ENCODE measurements at places on chromosomes 2 and 18.

- DNase-seq, result no peak
These were observed 68.7 kb downstream of the PRKCE start for GRCh38 chr2:45720210-45720609.

DNA sequence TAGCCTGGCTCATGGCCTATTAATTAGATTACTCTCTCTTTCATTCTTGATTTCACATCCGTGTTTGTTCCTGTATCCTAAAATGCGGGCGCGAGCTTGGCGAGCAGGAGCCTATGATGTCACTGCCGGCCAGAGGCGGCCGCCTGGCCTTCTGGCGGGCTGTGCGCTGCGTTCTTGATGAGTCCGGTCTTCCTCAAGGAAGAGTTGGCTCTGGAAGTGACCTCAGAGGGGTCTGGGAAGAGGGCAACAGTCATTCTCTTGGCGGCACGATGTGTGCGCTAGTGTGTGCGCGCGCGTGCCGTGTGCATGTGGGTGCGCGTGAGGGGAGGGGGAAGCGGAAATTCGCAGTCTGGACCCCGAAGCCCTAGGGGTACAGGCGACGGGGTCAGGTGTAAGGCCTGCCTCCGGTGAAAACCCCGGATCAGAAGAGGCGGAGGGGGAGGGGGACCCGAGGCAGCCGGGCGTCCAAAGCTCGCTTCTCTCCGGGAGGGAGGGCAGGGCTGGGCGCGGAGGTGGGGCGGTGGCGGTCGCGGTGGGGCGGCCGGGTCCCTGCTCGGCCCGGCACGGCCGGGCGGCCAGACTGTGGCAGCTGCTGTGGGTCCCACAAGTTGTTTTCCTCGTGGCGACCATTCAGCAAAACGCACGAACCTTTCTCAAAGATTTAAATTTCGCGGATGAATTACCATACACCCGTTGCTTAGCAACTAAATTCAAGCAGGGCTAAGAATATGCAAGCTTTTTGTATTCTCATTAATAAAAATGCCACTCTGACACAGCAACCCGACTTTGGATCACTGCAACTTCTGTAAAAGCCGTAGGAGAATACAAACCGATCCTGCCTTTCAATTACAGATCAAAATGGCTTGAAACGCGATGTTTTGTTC lies 8.4 kb downstream of the POU3F3 start:
- no peak for DNase-seq

- DNase-seq, result no peak
These were observed 21.6 kb downstream of the TWIST2 start for GRCh38 chr2:238869293-238870124.

DNA sequence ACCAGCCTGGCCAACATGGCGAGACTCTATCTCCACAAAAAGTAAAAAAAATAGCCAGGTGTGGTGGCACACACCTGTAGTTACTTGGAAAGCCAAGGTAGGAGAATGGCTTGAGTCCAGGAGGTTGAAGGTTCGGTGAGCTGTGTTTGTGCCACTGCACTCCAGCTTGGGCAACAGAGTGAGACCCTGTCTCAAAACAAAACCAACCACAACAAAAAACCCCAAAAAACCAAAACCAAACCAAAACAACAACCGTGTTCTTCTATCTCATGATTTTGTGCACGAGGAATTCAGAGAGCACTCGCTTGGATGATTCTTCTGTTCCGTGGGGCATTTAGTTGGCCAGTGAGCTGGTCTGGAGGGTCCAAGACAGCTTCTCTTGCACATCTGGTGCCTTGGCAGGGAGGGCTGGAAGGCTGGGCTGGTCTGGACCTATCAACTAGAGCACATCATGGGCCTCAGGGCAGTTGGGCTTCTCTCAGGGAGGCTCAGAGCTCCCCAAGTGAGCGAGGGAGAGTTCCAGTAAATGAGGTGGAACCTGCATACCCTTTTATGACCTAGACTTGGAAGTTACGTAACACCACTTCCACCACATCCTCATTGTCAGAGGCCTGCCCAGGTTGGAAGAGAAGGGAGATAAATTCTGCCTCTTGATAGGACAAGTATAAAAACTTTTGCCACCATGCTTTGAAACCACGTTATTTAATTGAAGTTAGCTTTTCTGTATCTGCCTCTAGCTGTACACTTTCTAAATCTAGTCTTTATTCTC lies 25.2 kb downstream of the SIX2 start:
- DNase-seq, result no peak

GRCh38 chr2:199869227-199869541 lies 18.2 kb upstream of the FTCDNL1 start:
- no peak for DNase-seq

DNA sequence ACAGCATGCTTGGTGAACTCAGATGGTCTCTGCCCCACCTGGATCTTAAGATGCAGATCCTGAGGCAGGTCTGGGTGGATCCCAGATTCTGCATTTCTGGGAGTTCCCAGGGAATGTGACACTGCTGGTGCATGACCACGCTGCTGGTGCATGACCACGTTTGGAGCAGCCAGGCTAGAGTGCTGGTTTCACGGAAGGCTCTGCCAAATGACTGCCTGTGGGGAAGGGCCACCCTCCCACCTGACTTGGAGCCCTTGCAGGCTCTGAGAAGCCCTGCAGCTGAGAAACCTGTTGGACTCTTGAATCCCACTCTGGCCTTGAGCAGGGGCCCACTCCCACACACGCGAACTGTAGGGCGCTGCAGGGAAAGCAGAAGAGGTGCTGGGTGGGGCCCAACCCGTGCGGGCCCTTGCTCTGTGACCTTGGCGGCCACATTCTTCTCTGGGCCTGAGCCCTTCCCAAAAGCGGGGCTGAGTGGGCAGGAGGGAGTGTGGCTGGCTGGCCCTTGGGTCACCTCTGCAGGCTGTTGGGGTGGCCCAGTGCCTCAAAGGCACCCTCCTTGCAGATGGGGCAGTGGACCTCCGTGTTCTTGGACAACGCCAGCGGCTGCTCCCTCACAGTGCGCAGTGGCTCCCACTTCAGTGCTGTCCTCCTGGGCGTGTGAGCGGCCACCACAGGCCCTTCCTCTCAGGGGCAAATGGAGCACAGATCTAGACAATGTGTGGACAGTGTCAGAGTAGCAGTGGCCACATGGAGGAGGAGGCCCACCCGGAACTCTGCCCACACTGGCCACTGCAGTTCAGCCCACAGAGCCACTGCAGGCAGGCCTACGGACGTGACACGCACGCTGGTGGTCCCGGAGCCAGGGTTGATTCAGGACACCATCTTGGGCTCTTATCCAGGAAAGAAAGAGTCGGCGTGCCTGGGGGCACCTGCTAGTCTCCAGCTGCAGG lies 7.9 kb downstream of the ERFE start:
- DNase-seq, result no peak

GRCh38 chr2:48874282-48874681 lies 118.8 kb upstream of the LHCGR start:
- DNase-seq, result no peak

GRCh38 chr2:135963841-135964240 lies 21.6 kb downstream of the DARS1 start:
- DNase-seq, result no peak

- DNase-seq, result no peak
These were observed 16.6 kb downstream of the CNDP1 start for GRCh38 chr18:74550886-74551285.

DNA sequence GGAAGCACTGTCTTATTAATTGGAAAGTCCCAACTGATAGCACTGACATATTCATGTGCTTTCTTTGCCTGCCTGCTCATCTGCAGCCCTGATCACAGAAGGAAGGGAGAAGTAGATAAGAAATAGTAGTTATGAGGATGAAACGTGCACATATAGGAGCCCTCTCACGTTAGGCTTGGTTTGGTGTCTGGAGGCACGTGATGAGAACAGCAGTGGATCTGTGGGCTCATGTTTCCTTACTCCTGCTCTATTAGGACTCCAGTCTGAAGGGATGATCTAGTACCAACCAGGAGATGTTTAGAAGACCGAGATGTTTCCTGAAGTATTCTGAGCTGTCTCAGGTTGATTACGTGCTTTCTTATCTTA lies 84.9 kb downstream of the MAP4K4 start:
- DNase-seq, result no peak

GRCh38 chr2:238202326-238203093 lies 985 bp downstream of the ILKAP start:
- no peak for DNase-seq

GRCh38 chr18:13222856-13223281 lies 4.3 kb downstream of the LDLRAD4 start:
- no peak for DNase-seq

- DNase-seq, result no peak
These were observed 33.3 kb upstream of the GMCL1 start for GRCh38 chr2:69796174-69796573.

GRCh38 chr18:34031810-34032209 lies 192.9 kb downstream of the NOL4 start:
- DNase-seq, result no peak

- no peak for DNase-seq
These were observed 39.8 kb downstream of the CCDC68 start for GRCh38 chr18:54919412-54919811.

DNA sequence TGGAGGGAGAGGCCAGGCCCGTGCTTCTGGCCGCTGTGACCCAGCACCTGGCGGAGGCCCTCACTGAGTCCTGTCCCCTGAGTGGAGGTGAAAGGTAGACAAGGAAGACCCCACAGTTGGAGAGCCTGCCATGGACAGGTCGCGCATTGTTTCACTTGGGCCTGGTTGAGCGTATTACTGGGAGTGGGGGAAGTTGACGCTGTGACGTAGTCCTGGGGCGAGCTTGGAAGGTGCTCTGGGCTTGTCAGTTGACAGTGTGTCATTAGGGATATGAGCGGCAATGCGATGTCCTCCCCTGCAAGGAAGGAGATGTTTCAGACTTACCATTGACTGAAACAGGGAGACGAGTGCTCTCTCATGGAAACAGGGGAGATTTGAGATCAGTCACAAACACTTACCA lies 127.1 kb downstream of the SH3RF3 start:
- DNase-seq, result no peak

GRCh38 chr2:150612957-150613710 lies 125.7 kb upstream of the RND3 start:
- DNase-seq, result no peak

DNA sequence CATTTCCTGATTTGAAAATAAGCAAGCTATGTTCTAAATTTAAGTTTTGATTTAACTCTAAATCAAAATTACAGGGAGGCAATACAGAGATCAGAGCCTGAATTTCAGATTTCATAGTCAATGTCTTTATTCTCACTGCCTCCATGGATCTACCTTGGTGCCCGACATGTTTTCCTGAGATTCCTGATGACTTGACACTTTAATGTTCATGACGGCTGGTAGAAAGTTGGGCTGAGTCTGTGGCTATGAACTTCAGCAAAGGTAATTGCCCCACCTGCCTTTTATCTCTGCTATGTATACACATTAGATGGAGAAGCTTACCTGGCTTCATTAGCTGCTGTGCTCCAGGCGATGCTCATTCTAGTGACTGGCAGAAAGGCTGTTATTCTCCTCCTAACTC lies 1390.5 kb upstream of the CELF4 start:
- DNase-seq, result no peak

DNA sequence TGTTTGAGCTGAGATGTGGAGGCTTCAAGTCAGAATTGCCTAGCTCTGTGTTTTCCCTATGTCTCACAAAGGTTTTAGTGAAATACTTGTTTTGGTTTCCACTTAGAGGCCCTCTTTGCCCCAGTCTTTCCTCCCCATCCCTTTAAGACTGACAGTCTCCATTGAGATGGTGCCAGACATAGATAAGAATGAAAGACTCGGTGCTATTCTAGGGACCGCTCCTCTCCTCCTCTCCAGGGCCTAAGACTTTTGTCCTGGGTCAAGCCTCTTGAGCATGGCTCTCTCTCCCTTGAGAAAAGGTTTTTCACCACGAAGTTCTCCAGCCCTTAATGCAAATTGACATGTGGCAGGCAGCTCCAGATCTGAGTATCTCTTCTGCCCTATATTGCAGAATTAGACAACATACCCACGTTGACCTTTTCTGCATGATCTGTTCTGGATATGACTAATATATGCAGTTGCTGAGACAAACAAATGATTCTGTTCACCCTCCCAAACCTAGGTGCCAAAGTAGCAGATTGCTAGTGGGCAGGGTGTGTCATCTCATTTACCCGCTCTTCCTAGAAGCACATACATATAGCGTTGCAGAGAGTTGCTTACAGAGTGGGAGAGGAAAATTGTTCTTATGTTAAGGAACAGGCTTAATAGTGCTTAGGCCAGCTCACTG lies 47.5 kb upstream of the ACSL3 start:
- DNase-seq, result no peak

DNA sequence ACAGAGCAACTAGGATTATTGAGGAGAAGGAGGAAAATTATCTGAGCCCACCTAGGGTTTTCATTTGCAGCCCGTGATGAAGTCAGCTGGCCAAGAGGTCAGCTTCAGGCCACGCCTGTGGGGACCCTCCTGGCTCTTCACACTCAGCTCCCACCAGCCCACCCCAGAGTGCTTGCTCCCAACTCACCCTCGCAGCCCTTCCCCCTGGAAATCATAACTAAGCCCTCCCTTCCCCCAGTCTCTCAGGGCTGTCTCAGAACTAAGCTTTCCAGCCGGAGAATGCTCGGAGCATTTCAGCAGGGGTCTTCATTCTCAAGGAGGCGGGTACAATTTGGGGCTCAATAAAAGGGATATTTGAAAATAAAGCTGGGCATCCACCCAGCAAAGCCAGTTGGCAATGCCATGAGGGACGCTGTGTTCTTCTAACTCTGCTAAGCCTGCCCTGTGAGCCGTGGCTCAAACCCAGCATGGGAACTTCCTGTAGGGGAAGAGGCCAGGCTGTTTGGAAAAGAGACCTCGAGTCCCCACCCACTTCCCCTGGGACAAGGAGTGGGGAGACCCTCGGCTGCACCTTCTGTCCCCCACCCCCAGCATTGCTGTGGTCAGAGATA lies 194.9 kb downstream of the CTIF start:
- DNase-seq, result no peak

DNA sequence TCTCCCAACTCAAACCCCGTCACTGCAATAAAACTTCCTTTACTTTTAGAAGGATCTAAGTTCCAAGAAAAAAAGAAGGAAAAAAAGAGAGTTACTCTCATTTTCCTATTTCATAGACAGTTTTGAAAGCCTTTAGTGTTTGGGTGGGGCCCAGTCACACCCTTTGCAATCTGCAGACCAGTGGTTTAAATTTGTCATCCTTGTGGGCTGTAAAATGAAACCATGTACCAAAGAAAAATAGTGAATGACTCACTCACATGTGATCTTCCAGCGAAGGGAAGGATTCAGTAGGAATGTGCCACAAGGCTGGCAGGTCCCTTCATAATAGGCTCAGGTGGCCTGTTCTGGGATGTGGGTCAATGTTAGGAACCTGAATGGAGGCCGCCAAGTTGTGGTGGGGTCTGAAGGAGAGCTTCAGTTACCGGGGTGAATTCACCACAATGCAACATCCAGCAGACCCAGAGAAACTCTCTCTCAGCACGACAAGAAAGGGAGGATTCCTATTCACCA lies 28.3 kb downstream of the ANXA4 start:
- DNase-seq, result no peak

Data from activated CD8-positive, alpha-beta memory T cell treated with anti-CD3 and anti-CD28 coated beads for 1 hour (primary cell).